IPS DF 6.9 (cell line): ENCODE measurements at places on chromosomes 13 and 19.

GRCh38 chr13:23751195-23751594 is 138.0 kb downstream of the MIPEP start:
- DNase-seq, result no peak

DNA sequence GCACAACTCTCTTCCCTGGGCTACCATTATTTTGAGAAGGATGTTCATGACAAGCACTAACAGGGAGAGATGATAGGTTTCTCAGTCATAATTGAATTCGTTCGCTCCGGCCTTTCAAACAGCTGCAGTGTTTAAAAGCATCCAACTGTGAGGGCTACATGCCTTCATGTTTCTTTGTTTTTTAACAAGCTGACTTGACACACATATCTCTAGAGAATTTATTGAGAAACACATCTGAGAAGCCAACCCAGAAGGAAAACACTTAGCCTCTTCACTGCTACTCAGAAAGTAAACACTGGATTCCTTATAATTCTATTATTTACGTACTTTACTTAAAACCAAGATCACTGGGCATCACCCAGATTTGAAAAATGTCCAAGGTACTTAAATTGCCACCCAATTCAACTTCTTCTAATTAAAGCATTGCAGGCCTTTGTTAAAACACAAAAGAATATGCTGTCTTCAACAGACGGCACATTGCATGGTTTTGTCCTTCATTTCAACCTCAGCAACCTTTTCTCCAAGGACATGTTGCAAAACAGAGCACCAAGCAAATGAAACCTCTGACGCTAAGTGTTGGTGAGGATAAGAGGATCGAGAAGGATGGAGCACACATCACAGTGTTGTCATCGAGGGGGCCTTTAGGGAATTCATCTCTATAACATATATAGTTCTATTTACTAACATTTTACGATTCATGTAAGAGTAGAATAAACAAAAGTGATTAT is 75.8 kb downstream of the TBC1D4 start:
- no peak for DNase-seq

- DNase-seq, result no peak
These were observed 1.2 kb downstream of the ZNF347 start for GRCh38 chr19:53157626-53158025.

DNA sequence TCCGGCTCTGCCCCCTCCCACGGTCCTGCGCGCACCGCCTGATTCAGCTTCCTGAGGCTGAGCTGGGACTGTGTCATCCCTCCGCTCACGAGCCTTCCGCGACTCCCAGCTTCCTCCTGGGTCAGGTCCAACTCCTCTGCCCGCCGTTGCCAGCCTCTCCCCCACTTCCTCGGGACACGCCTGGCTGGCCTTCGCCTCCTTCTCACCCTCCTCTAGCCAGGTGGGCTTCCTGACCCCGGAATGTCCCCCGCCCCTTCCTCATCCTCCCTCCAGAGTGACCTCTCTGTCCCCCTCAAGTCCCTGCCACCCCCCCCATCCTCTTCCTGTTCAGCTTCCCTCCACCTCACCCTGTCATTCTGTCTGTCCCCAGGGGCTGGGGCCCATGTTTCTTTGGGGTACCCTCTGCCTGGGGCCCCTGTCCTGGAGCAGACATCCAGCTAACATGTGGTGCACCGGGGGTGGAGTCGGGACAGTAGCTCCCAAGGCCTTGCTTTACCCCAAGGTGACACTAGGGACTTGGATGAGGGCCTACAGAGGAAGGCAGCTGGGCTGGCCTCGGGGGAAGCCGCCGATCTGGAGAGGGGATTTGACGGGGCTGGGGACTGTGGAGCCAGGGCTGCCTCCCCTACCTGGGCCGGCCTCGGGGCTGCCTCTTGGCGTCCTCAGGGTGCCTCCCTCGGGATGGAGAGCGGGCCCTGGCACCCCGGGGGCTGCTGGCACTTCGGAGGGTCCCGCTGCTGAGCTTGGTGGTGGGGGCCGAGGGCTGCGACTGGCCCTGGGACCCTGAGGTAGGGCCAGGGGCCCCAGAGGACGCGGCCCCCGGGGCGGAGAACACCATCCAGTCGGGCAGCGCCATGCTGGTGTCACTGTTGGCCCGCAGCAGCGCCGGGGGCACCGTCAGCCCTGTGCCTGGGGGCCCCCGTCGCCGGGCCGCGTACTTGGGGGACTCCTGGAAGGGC is 16.5 kb downstream of the SHANK1 start:
- no peak for DNase-seq

- no peak for DNase-seq
These were observed 4.0 kb downstream of the LSM7 start for GRCh38 chr19:2324220-2324948.

- no peak for DNase-seq
These were observed 15.4 kb downstream of the BBC3 start for GRCh38 chr19:47215581-47215980.

- DNase-seq, result no peak
These were observed 197.1 kb downstream of the VWA8 start for GRCh38 chr13:41763782-41764181.

GRCh38 chr13:75763512-75763911 is 127.4 kb downstream of the LMO7 start:
- no peak for DNase-seq

- no peak for DNase-seq
These were observed 23.7 kb upstream of the GPR18 start for GRCh38 chr13:99281811-99282263.

GRCh38 chr13:111171629-111172028 is 56.5 kb downstream of the ARHGEF7 start:
- no peak for DNase-seq

GRCh38 chr13:95494082-95494681 is 58.3 kb upstream of the CLDN10 start:
- DNase-seq, result peak; percentile 45

- DNase-seq, result no peak
These were observed 650 bp upstream of the FUT5 start for GRCh38 chr19:5870986-5871394.

GRCh38 chr19:1082165-1082927 is 12.8 kb downstream of the POLR2E start:
- no peak for DNase-seq
